Sciatic nerve (tissue), 2 donors: ENCODE measurements at places on chromosomes 12 and 14.

DNA sequence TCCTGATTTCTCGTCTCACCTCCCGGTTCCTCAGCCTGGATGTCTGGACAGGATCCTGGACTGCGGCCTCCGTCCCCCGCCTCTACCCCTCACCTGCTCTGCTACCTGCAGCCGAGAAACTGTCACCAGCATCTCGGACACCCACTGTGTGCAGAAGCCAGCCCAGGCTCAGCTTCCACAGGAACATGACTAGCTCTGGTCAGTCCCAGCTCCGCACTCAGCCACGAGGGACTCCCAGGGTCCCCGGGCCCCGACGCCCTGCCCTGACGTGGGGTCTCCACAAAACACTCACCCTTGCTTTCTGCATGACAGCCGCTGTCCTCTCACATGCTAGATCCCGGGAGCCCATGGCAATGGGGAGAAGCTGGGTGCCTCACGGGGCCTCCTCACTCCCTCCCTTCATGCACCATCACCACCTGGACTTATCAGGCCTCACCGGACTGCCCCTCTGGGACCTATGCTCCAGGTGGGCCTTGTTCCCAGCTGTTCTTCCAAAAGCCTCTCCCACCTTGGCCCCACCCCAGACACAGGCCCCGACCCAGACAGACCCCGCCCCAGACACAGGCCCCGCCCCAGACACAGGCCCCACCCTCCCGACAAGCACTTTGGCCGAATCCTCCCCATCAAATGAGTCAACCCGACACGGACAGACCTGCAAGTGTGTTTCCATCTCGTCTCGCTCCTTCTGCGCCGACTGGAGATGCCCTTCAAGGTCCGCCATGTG, 26.9 kb upstream of the ANKLE2 start:
- no peak for DNase-seq

DNA sequence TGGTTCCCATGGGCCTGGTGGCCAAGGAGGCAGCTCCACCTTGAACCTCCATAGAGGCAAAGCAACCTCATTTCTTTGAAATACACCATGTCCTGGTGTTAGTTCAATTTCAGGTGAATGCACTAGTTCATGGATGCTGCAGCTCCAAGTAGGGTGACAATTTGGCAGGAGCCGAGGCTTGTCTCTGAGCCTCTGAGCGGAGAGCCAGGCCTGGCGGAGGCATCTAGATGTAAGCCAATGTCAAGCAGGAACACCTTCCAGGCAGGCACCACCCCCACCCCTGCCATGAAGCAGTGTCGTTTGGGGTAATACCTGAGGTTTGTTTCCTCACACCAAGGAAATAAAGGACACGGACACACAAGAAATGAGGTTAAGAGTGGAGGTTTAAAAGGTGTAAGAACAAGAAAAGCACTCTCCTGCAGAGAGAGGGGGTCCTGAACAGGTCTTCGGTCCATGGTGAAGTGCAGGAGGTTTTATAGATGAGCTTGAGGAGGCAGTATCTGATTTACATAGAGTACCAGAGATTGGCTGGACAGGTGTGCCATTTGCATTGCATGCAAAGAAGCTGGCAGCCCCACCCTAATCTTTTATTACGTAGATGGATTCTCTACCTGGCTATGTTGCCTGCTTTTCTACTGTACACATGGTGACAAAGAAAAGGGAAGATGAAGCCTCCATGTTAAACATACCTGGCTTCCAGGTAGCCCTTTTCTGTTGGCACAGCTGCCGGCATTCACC, 60.3 kb downstream of the RIN3 start:
- no peak for DNase-seq

- peak; percentile 85 for DNase-seq
These were observed 25.9 kb upstream of the CRIP2 start for GRCh38 chr14:105448706-105449111.

- no peak for DNase-seq
These were observed 746.0 kb downstream of the VRK1 start for GRCh38 chr14:97543221-97543620.

DNA sequence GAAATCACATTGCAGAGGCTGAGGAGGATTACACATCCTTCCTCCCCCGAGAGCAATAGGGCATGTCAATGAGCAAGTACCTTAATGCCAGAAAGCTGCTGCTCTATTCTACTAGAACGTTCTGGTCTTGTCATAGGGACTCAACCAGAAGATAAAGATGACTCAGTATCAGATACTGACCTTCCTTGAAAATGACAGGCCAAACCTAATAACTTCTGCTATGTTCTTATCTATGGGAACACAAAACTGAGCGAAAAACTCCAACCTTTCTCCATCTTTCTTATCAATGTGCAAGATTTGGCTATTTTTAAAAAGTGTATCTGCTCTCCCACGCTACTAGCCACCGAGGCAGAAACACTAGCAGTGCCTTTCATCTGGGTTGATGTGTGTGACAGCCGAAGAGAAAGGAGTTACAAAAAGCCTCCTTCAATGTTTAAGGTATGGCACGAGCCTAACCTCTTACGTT, 5.5 kb downstream of the CCDC92 start:
- no peak for DNase-seq

DNA sequence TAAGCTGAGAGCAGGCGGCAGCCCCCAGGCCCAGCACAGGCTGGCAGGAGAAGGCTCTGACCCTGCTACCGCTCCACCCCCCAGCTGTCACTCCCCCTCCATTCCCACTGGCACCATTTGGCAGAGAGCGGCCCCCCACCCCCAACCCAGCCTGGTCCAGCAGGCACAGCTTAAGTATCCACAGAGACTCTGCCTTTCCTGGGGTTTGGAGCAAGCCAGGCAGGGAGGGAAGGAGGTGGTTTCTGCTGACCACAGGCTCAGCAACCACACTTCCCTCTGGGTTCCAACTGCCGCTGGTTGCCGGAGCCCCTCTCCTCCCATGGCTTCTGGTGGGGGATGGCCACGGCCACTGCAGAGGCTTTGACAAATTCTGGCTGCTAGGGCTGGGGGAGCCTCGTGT, 30.5 kb upstream of the CCND2 start:
- no peak for DNase-seq

GRCh38 chr12:3744229-3744901, 8.5 kb downstream of the CRACR2A start:
- DNase-seq: no peak

DNA sequence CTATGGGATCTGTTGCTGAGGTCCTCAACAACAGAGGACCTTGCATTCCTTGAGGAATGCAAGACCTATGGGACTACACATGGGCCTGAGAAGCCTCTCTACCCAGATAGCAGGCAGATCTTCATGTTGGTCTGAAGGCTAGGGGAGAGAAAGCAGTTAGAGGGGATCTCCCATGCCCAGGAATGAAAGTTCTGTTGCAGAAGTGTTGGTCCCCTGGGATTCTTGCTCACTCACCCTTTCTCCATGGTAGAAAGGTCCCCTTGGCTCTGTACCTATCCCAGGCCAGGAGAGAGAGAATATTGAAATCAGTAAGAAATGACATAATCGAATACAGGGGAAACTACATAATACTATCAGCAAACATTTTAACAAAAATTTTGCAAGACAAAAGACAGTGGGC, 16.5 kb upstream of the KLRC1 start:
- DNase-seq: no peak

GRCh38 chr14:28782301-28782700, 15.7 kb downstream of the FOXG1 start:
- no peak for DNase-seq

- DNase-seq: peak; percentile 71
These were observed at the start of gene TMCC3 for GRCh38 chr12:94650143-94651056. Gene TMCC3 (minus strand): TSS chr12:94650557. CDS start chr12:94650430, 127 bp downstream.

DNA sequence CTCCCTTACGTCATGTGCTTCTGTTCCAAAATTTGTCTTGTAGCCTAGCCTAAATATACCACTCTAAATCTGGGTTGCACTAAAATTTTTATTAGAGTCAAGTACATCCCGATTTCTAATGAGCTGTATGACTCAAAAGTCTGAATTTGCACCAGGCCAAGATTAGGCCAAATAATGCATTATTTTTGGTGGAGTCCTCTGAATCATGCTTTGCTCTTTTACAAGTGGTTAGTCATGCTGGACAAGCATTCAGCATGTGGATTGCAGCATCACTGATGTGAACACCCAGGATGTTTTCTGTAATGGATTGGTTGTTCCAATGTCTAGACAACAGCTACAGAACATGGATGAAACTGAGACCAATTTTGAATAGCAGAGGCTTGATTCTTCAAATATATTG, 23.7 kb downstream of the HEBP1 start:
- DNase-seq: no peak

GRCh38 chr12:8948701-8949341, 624 bp downstream of the M6PR start:
- DNase-seq: no peak

DNA sequence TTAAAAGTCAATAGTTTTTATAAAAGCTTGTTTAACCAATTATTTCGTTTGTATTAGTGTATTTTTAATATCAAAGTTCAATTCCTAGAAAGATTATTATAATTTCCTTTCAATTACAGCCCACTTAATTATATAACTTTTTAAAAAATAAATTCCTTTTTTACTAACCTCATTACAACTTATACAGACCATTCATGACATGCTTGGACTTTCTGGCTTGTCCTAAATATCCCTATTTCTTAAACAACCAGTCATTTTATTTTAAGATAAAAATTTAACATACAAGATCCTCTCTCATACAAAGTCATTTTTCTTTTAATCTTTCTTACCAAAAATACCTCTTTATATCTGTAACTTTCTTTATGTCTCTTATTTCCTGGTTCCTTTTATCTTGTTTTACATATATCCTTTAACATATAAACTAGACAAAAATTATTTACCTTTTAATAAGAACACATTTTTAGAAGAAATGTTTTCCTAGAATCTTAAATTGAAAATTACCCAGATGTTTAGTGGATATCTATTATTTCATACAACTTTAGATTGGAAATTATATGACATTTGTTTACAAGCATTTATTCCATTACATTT, 10.4 kb upstream of the TMEM263 start:
- DNase-seq: no peak

GRCh38 chr14:77004711-77005460, 23.6 kb downstream of the IRF2BPL start:
- no peak for DNase-seq

GRCh38 chr12:85260896-85261295, 19.1 kb upstream of the ALX1 start:
- DNase-seq: no peak

DNA sequence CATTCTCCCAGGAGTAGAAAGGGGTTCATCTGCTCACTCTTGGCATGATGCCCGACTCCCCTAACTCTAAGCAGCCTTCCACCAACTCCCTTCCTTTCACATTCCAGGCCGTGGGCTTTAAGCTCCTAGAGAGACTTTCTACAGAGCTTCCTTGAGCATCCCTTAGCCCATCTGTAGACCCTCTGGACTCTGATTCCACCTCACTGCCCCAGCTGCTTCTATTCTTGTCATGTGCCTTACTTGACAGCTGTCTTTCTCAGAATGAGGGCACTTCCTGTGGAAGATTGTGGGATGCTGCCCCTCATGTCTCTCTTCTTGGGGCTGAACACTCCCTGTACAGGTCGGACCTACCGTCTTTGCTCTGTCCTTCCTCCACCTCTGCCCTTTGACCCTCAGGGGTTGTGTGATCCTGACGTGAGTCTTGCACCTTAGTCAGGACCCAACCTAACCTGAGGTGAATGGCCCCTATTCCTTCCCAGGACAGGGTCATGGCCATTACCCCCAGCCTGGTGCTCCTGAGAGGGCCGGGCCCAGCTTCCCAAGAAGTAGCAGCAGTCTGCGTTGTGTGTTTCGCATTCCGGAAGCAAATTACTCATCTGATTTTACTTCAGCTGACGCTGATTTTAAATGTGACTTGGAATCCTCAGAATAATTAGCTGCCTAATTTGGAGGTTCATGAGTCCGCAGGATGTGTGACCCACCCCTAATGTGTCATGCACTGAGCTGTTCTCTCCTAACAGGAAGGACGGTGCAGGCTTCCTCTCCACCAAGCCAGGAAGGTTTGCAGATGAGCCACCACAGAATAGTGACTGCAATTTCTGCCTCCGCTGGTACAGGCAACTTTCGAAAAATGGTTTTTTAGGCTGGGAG, 2.7 kb upstream of the GALNT6 start:
- DNase-seq: no peak

DNA sequence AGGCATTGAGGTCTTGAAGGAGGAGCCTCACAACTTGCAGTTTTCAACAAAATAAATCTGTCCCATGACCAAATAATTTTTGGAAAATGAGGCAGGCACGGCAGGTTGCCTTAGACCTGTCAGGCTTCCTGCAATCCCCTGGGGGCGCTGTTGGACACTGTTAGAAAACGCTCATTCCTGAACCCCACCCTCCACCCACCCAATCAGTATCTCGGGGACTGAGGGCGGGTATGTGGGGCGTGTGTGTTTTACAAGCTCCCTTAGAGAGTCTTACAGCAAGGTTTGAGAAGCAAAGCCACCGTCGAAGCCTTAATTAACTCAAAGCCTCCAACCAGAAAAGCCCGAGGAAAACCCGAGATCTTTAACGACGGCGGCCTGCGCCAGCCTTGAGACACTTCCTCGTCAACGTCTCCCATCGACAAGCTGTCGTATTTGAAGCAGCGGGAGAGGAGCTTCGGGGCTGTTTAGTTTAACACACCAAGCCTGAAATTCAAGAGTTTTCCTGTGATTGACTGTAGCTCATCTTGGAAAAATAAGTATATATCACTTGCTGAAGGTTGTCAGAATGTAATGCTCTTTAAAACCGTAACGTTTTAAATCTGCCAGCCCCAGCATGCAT, 123.0 kb downstream of the GLT1D1 start:
- DNase-seq: no peak

GRCh38 chr12:128524439-128524838, 257.5 kb downstream of the TMEM132C start:
- DNase-seq: no peak

- no peak for DNase-seq
These were observed 6.5 kb downstream of the EPS8 start for GRCh38 chr12:15782667-15783066.
